ENCODE measurements at places on chromosomes 5 and 9.

DNA sequence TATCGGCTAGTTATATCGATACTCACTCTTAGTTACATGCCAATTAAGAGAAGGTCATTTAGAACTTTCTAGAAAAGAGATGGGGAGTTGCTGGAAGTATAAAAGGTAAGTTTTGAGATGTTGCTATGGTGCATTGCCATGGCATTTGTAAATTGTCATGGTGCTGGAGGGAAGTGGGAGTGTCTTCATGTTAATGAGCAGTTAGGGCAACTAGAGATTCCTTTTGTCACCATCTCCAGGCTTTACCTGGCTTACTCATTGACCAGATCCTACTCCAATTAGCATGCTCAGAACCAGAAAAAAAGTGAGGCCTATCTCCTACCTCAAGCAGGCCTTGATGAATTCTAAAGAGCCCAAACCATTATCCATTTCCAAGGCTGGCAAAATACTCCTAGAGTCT, 82.8 kb downstream of the PRR16 start:
- DNase-seq = no peak

GRCh38 chr5:64165500-64166200, at the start of gene RNF180:
RNF180 (plus strand) TSS chr5:64165843; CDS start chr5:64200808, 34,965 bp downstream.
- DNase-seq = no peak

- no peak for DNase-seq
These were observed 56.7 kb upstream of the CTNNA1 start for GRCh38 chr5:138696501-138696900.

- no peak for DNase-seq
These were observed 109.1 kb downstream of the SUSD1 start for GRCh38 chr9:112065806-112066606.

DNA sequence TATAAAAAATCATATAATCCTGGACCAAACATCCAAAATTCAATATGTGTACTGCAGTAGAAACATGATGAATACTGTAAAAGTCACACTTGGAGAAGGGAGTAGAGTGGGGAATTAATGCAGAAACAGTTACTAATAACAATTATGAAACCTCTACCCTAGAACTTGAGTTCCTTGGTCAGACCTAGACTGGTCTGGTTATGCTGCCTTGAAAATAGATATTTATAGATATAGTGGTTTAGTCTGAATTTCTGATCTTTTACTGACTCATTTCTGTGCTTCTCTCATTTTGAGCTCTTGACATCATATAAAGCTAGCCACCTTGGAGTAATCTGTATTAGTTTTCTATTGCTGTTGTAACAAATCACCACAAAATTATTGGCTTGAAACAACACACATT, 808.7 kb upstream of the CDH10 start:
- no peak for DNase-seq

GRCh38 chr9:90546200-90546599, 96.4 kb downstream of the DIRAS2 start:
- no peak for DNase-seq

DNA sequence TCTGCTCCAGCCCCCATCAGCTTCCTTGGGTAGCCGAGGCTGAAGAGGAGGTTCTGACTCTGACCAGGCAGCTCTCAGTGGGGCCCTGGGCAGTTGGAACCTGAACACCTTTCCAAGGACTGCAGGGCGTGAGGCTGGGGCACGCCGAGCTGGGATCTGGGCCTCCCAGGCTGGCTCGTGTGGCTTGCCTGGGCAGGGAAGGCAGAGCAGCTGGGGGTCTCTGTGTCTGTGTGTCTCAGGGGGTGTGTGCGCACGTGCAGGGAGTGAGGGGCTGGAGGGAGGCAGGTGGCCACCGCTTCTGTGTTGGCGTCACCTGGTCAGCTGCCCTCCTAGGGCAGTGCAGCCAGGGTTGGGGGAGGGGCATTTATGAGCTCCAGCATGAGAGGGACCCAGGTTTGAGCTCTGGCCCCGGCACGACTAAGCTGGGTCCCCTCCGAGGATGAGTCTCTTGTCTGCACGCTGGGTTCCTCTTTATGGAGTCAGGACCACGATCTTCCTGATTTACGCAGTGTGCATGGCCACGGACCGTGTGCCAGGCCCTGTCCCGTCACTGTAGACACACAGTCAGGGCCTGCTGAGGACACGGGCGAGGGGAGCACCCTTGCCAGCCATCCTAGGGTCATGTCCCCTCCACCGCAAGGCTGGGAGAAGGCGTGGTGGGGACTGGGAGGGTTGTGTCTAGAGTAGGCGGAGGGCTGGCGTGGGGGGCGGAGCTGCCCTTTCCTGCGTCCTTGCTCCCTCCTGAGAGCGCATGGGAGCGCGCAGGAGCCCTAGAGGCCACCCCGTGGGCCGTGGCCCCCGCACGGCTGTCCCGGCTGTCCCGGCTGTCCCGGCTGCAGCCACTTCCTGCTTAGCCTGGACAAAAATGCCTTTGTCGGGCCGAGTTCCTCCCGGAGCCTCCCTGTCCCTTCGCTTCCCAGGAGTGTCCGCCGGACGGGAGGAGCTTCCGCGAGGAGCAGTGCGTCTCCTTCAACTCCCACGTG, 4.6 kb downstream of the ADAMTSL2 start:
- DNase-seq = peak; percentile 85

- DNase-seq = no peak
These were observed 47.7 kb upstream of the TEX48 start for GRCh38 chr9:114729706-114730105.

- no peak for DNase-seq
These were observed 115.7 kb upstream of the C9orf72 start for GRCh38 chr9:27688954-27689353.

GRCh38 chr5:135977375-135977928, 22.7 kb upstream of the LECT2 start:
- no peak for DNase-seq

GRCh38 chr5:115084246-115084793, 85.4 kb downstream of the TRIM36 start:
- no peak for DNase-seq

DNA sequence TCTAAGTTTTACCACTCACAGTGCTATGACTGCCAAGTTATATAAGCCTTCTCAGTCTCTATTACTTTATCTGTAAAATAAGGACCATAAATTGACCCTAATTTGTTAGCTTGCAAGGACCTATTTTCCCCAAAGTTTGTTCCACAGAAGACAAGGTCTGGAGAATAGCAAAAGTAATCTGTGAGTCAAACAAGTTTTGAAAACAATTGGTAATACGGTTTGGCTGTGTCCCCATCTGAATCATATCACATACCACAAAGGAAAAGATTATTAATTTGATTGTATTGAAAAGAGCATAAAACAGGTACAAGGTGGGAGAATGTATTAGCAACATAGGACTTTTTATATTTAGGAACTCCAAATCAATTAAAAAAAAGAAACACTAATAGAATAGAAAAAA, 124.0 kb upstream of the TARS1 start:
- DNase-seq = no peak

DNA sequence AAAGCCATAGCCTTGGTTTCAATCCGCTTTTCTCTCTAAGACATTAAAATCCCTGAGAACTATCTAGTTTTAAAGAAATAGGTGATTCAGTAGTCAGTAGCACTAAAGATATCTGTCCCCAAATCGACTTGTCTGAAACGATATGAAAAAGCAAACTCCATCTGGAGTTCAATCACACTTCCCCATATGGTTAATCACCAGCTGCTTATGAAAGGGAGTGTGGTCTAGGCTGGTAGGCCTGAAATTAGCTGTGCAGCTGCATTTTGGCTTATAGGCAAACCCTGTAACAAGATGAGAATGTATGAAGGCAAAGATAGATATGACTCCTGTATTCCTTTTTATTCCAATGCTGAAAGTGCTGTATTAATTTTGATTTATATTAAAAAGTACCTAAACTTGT, 65.9 kb downstream of the DMRTA1 start:
- no peak for DNase-seq

- no peak for DNase-seq
These were observed 577.7 kb downstream of the KIF4B start for GRCh38 chr5:155591273-155591672.

DNA sequence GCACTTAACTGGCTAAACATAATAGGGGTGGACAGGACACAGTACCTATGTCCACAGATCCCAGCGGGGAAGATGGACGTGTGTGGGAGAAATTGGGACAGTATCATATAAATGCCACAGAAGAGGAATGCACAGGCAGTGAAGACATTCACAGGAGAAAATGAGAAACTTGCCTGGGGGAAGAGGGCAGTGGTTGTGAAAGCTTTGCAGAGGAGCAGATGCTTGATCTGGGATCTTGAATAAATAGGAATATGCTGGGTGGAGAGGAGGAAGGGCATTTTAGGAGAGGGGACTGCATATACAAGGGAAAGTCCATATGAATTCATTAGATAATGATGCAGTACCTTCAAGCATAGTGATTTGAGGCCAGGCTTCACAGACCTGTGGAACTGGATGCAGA, 13.6 kb downstream of the TMEM268 start:
- peak; percentile 22 for DNase-seq
